ENCODE measurements at places on chromosomes 5 and 9. TPM values are rescaled to one million over a fixed set of nuclear protein-coding genes. Genes with fewer than 3 reads are reported as not detected.

Gene ENHO
- 0.88 TPM for total RNA-seq

Gene F2RL2
- 2.9 TPM for total RNA-seq

Gene SLC6A7
- not detected for total RNA-seq

Gene TNC
- total RNA-seq: 0.42 TPM

Gene HMCN2
- not detected for total RNA-seq

Gene PHF24
- 0.14 TPM for total RNA-seq

Gene MZB1
- total RNA-seq: not detected

Gene NUDT2
- total RNA-seq: 23.2 TPM

Gene CCDC183
- 0.44 TPM for total RNA-seq

Gene BNIP1
- 18.1 TPM for total RNA-seq

Gene PRDM9
- not detected for total RNA-seq

Gene AMBP
- 7.8 TPM for total RNA-seq

Gene AIF1L
- 1.7 TPM for total RNA-seq

Gene FAM78A
- 0.34 TPM for total RNA-seq

Gene FREM1
- not detected for total RNA-seq

Gene SLC25A2
- not detected for total RNA-seq

Gene VLDLR
- 23.6 TPM for total RNA-seq

Gene ROR2
- total RNA-seq: 1.3 TPM

Gene ZDHHC11B
- total RNA-seq: 1.1 TPM

Gene ZDHHC11
- total RNA-seq: 16.3 TPM

Gene SPIN1
- 51.6 TPM for total RNA-seq

Gene LOX
- 1.6 TPM for total RNA-seq

Measured in A549 treated with Hydrocortisone at 1 μM for 4 hours (cell line).